ENCODE measurements at places on chromosomes 16 and 17.

GRCh38 chr17:42116705-42117396, 4.3 kb downstream of the KAT2A start:
- peak; percentile 47 for DNase-seq

DNA sequence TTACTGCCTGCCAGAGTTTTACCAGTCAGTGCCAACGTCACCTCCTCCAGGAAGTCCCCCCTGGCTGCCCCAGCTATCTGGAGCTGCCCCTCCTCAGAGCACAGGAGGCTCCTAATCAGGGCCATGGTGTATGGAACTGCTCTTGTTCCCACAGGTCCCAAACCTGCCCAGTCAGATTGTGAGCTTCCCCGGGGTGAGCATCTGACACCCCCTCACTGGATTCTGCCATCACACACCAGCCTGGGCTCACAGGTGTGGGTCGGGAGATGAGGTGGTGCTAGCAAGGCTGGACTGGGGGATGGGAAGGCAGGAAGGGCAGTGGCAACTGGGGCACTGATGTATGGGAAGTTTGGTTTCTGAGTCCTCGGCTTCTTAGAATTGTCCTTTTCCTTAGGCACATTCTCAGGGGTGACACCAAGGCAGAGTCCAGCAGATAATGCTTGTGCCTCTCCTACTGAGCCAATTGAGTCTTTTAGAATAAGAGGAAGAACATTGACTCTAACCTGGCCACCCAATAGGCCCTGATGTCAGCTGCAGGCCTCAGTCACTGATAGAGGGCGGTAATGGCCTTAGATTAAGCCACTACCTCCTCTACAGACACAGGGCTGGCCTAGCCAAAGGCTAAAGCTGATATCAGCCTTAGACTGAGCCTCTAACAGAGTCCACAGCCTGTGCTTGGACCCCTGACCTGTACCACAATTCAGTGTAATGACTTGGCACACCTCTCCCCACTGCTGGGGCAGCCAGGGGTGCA, 107.9 kb downstream of the WSCD1 start:
- no peak for DNase-seq

- no peak for DNase-seq
These were observed 8.0 kb downstream of the SERPINF2 start for GRCh38 chr17:1750628-1751027.

DNA sequence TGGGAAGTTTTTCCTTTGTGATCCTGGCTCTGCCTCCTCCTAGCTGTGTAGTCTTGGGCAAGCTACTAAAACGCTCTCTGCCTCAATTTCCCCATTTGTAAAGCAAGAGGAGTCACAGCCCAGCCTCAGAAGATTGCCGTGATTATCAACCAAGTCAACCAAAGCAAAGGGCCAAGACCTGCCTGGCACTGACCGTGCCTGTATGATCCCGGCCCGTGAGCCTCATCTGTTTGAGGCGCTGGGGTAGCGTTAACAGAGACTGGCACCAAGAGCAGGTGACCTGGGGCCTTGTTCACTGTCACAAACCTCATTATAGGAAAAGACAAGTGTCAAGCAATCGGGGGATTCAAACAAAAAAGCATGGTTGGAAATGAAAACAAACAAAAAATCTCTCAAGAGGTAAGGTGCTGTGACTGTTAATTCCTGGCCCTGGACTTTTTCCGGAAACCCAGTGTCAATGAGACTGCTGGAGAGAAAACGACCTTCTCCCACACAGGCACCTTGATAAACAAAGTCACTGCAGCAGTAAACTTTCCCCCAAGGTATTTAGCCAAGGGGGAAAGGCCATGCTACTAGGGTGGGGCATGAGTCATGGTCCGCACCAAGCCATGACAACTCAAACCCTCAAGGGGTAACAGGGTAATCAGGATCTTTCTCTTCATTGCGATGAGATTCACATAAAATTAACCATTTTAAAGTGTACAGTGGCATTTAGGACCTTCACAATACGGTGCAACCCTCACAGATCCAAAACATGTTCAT, 5.4 kb downstream of the MEAK7 start:
- DNase-seq: no peak

DNA sequence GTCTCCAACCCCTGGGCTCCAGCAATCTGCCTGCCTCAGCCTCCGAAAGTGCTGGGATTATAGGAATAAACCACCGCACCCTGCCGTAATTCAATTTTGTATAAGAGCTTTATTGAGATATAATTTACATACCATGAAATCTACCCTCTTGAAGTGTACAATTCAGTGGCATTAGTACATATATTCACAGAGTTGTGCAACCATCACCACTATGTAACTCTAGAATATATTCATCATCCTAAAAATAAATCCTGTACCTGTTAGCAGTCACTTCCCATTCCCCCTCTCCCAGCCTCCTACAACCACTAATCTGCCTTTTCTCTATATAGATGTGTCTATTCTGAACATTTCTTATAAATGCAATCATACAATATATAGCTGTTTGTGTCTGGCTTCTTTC, 26.1 kb downstream of the TOM1L2 start:
- DNase-seq: no peak

DNA sequence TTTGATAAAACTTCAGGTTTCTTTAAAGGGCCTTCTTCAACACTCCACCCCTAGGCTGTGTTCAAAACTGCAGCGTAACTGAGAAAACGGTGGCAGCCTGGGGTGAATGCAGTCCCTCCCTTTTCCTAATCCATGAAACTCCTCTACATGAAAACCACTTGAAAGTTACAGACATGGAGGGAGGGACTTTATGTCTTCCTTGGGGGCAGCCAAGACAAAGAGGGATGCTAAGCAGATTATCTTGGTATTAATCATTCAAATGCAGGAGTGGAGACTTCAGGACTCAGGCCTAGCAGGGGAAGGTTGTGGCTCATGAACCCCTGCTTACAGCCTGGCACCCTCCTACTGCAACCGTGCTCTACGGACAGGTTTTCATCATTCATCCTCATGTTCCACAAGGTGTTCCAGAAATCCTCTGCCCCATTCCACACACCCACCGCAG, 46.8 kb downstream of the RNF112 start:
- DNase-seq: no peak

- DNase-seq: no peak
These were observed 4.3 kb upstream of the ADGRG1 start for GRCh38 chr16:57624044-57624688.

- no peak for DNase-seq
These were observed 7.8 kb upstream of the RNASEK start for GRCh38 chr17:7004398-7005253.

- no peak for DNase-seq
These were observed 1426.5 kb downstream of the CDH11 start for GRCh38 chr16:63695347-63695746.

DNA sequence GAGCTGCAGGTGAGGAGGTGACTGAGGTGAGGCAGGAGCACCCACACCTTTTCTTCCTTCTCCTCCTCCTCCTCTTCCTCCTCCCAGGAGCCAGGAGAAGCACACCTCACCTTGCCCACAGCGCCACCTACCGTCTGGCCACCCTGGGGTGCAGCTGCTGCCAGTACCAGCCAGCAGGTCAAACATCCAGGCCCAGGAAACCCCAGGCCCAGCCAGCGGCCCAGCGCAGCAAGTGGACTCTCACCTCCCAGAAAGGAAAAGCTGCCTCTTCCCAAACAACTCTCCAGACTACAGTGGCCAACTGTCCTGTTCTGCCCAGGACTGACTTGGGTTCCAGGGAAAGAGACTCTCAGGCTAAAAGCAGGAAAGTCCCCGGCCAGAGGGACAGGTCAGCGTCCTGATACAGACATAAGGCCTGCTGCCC, 22.7 kb downstream of the PEMT start:
- no peak for DNase-seq

GRCh38 chr17:82804442-82805191, 35.2 kb downstream of the ZNF750 start:
- no peak for DNase-seq

DNA sequence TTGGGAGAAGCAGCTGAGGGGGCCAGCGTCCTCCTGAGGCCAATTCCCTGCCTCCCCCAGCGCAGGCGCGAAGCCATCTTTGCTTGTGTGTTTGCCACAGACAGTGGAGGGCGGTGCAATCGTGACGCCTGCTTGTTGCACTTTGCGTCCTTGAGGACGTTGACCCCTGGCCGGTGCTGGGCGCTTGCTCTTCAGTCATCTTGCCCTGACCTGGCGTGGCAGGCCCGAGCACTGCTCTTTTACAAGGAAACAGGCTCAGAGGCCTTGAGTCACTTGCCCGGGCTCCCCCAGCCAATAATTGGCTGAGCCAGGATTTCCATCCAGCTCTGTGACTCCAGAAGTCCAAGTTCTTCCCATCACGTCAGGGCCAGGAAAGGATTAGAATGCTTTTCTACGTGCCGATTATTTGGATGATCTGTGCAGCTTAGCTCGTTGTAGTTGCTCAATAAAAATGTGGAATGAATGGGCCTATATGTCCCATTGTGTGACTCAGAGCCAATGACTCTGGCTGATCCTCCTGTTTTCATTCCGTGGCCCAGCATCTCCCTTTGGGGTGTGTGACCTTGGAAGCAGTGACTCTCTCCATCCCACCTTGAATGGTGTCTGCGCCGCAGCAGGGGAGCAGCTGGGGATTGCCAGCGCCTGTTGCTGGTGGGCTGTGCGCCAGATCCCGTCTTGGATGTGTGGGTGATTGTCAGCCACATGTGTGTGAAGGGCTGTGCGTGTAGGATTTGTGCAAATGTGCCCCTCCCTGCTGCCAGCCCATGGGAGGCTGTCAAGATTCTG, 214.1 kb downstream of the SEC14L1 start:
- no peak for DNase-seq

- DNase-seq: no peak
These were observed 67.4 kb downstream of the MYH13 start for GRCh38 chr17:10305398-10305797.

DNA sequence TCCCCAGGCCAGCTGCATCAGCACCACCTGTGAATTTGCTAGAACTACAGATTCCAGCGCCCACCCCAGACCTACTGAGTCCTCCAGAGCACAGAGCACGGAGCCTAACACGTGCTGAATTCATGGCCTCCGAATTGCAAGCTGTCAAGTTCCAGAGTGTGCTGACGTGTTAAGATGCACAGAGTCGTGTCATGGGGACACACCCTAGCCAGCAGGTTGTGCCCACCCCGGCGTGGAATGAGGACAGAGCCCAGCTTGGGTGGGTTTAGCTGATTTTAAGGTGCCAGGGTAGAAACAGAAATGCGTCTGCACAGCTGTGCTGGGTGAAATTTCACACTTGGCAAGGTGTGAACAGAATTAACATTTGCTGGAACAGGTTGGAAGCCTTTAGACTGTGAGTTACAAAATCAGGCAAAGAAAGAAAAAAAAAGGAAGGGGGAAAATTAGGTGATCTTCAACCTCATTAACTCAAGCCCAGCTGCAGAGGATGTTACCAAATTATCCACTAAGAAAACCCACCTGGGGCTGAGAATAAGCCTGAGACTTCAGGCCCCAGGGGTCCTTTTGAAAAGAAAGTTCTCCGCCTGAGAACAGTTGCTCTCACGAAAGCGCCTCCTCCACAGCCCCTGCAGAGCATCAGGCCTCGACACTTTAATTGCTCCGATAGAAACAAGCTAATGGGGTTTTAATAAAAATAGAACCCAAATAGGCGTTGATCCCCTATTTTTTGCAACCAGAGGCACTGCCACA, 27.1 kb downstream of the GINS3 start:
- DNase-seq: no peak

GRCh38 chr16:728131-728889, 1.4 kb downstream of the HAGHL start:
- DNase-seq: no peak

- no peak for DNase-seq
These were observed 862 bp downstream of the ZNF232 start for GRCh38 chr17:5110816-5111215.

DNA sequence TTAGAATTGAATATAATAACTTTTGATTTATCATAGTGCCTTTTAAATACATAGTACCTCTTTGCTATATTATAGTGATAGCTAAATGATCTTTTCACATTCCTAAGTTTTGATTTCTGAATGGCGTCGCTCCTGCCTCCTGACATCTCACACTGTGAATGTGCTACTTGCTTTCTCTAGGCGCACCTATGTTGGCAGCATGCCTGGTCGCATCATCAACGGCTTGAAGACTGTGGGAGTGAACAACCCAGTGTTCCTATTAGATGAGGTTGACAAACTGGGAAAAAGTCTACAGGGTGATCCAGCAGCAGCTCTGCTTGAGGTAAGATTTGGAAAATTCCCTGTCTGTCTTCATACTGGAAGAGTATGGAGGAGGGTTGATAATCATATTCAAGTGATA, 29.8 kb upstream of the ABCC11 start:
- DNase-seq: no peak

DNA sequence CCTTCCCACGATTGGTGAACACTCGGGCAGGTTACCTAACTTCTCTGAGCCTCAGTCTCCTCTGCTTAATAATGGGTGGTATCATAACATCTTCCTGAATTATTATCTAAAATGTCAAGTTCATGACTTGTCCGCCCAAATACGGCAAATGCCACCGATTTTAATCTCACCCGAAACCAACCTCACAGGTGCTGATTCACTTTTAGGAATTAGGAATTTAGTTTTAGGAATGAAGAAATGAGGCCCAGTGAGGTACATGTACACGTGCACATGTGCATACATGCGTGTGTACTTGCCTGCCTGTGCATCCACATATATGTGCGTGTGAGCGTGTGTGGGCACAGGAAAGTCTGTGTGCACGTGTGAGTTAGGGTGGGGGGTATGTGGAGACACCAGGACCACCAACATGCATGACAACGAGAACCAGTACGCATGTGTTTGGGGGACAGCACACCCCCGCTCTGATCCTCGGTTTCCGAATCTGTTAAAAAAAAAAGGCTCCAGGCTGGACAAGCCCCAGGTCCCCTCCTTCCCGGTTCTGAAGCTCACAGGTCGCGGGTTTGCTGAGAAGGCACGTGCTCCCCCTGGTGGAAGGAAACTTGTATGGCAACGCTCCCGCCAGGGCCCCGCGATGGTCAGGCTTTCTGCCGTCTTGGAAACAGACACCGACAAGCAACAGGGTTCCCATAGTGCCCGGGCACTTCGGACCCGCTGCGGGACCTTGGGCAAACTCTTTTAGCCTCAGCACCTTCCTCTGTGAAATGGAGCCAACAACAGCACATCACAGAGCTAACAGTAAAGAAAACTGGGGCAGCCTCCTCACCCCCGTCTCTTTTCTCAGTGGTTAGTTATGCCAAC, 219.2 kb downstream of the RBFOX3 start:
- DNase-seq: peak; percentile 26

- no peak for DNase-seq
These were observed 23.0 kb upstream of the ZNF750 start for GRCh38 chr17:82862737-82863382.

DNA sequence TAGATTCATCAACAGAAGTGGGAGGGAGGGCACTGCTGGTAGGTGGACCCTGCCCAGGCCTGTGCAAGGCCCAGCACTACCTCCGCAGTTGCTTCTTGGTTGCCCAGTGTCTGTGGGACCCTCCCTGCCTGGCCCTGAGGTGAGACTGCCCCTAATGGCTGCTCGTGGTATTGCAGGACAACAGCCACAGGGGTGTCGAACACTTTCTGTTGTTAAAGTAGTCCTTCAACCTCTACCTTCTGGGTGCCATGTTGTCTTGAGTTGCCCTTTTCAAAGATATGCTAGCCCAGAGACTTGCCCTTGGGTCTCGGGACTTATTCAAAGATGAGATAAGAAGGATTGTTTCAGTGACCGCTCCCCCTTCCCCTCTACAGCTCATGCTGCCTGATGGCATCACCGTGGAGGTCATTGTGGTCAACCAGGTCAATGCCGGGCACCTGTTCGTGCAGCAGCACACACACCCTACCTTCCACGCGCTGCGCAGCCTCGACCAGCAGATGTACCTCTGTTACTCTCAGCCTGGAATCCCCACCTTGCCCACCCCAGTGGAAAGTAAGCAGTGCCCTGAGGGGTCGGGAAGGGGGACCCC, 29.1 kb downstream of the AKAP1 start:
- DNase-seq: no peak

GRCh38 chr16:84449156-84450140, 55.0 kb downstream of the MEAK7 start:
- no peak for DNase-seq

GRCh38 chr16:17395849-17396480, 74.8 kb downstream of the XYLT1 start:
- no peak for DNase-seq

Data from smooth muscle cell of the brain vasculature (primary cell).